GM04504 (cell line): ENCODE measurements at places on chromosomes 6 and 20.

GRCh38 chr6:98847779-98848538, 13.6 kb downstream of the POU3F2 start:
- no peak for DNase-seq

DNA sequence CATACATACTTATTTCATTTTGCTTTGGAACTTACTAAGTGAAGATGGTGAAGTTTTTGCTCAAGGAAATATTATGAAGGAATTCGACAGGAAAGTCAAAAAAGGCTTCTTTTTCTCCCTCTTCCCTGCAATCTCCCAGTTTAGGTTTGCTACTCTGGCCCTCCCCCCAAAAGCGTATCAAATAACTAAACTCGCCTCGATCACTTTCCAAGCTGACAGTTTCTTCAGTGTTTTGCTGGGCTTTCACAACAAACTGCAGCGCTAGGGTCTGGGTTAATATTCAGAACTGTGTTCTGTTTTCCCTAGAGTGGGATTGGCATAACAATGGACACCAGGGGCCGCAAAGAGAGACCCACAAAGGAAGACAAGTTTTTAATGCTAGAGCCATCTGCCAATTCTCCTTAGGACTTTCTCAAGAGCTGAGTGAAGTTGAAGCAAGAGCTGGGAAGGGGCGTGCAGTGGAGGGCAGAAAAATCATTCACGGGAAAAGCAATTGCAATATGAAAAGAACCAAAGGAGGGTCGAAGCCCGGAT, 57.8 kb downstream of the ATP9A start:
- no peak for DNase-seq

DNA sequence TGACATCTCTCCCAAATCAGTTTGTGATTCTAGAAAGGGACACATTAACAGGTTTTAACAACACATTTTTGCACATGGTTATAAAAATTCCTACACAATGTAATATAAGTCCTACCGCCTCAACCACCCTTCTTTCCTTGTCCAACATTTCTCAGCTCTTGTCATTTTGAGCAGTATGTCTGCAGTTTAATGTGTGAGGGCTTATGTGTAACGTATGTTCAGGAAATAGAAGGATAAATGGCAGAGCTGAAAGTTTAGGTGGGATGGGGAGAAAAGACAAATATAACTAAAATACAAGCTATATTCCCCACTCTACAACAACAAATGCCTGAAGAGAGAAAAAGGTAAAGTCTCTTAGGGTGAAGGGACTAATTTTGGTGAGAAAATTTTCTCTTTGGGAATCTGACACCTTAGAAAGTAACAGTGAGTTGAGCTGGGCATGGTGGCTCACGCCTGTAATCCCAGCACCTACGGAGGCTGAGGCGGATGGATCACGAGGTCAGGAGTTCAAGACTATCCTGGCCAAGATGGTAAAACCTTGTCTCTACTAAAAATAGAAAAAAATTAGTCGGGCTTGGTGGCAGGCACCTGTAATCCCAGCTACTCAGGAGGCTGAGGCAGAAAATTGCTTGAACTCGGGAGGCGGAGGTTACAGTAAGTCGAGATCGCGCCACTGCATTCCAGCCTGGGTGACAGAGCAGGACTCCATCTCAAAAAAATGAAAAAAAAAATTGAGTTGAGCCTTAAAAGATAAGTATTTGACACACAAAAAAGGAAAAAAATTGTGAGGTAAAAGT, 5.1 kb downstream of the PNRC1 start:
- no peak for DNase-seq

- no peak for DNase-seq
Measured at GRCh38 chr20:22723659-22724058, 139.3 kb upstream of the FOXA2 start.

DNA sequence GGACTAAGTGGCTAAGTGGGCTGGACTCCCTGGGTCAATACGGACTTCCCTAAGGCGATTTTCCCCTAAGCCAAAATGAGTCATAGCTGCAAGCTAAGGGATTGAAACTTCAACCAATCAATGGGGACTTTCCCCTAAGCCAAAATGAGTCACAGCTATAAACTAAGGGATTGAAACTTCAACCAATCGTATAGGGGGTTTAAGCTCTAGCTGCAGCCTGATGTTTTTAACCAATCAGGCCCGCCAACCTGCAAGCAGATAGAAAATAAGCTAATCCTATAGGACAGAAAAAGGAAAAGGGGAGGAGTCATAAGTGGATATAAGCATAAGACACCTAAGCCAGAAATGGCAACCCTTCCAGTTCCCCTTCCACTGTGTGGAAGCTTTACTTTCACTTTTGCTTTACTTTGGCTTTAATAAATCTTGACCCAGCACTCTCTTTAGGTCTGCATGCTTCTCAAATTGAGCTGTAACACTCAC, 655.0 kb upstream of the HS3ST5 start:
- no peak for DNase-seq

GRCh38 chr6:10269814-10270472, 144.9 kb downstream of the TFAP2A start:
- DNase-seq = no peak

GRCh38 chr6:54719131-54719530, 127.4 kb upstream of the FAM83B start:
- DNase-seq = no peak

DNA sequence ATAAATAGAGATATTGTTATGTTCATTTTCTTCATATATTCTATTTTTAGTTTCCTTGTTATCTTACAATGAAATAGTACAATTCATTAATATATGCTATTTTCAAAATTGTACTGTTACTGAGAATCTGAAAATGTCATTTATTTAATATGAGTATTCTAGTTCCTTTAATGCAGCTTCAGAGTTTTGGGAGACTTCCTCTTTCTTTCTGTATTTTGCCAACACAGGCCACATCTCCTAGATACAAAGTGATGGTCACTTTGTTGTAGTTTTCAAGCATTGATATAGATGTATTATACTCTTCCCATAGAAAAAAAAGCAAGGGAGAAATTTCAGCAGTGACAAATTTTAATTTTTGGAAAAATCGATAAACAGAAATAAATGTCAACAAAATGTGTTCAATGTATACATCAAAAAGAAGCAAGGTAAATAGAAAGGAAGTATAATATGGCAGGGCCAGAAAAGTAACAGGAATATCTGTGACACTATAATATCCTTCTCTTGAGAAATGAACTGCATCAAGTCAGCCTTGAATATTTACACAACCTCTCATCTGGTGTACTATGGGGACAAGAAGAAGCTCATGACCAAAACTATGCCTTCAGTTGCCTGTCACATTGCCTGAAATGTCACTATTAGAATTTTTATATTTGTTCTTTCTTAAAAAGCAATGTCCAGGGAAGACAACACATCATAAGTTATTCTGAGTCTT, 396.0 kb downstream of the TBC1D32 start:
- DNase-seq = no peak

GRCh38 chr6:113347436-113347835, 509.7 kb upstream of the MARCKS start:
- DNase-seq = no peak

GRCh38 chr6:43376551-43376981, 7.1 kb upstream of the ZNF318 start:
- no peak for DNase-seq

- DNase-seq = peak; percentile 15
Measured at GRCh38 chr6:87183687-87184086, 28.3 kb downstream of the ZNF292 start.

DNA sequence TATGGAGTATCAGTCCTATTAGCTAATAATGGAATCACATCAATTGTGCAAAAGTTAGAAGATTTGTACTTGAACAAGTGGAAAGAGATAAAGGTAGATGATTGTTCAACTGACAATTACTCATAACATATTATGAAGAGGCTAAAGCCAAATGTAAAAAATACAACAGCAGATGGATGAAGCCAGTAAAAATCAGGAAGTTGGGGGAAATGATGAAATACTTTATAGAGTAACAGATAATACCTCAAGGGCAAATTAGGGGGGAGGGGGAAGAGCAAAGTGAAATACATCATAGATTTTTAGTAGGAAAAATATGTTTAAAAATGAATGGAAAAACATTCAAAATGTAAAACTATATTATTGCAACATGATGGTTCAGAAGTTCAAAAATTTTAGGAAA, 114.0 kb downstream of the PDSS2 start:
- no peak for DNase-seq

DNA sequence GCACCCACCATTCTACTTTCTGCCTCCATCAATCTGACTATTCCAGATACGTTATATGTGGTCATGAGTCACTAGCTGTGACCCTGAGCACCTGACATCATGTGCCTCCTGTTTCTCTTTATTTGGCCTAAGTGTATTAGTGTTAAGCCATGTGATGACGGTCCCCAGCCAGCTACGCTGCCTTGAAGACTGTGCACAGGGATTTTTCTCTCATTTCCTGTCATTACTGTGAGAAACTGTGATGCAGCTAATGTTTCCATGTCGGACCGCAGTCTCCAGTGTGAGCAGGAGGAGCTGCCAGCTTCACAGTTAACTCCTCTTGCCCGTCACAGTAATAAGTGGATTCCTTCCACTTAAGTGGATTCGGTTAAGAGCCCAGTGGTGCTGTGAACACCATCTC, 9.9 kb upstream of the SPATS1 start:
- no peak for DNase-seq

DNA sequence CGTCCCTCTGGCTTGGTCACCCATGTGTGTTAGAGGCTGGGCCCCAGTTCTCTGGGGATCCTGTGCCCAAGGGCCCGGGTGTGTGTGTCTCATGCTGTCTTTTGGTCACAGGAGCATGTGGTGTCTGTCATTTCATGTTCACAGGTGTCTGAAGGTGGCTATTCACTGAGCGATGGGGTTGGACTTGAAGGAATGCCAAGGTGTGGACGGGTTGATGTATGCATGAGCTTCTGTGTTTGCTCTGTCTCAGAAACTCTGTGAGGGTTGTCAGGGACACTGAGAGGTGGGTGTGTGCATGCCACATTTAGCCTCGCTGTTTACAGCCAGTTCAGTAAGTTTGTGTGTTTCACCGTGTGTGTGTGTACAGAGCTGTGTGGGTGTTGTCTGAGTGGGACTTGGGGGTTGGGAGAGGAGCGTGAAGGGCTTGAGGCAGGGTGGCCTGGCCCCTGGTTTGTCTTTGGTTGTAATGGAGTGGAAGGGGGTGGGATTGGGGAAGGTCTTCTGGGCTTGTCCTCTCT, 1.2 kb downstream of the DDR1 start:
- DNase-seq = no peak

- DNase-seq = no peak
Measured at GRCh38 chr6:113870917-113871316, 13.8 kb downstream of the MARCKS start.

GRCh38 chr6:168403370-168404005, 37.5 kb upstream of the SMOC2 start:
- DNase-seq = no peak

DNA sequence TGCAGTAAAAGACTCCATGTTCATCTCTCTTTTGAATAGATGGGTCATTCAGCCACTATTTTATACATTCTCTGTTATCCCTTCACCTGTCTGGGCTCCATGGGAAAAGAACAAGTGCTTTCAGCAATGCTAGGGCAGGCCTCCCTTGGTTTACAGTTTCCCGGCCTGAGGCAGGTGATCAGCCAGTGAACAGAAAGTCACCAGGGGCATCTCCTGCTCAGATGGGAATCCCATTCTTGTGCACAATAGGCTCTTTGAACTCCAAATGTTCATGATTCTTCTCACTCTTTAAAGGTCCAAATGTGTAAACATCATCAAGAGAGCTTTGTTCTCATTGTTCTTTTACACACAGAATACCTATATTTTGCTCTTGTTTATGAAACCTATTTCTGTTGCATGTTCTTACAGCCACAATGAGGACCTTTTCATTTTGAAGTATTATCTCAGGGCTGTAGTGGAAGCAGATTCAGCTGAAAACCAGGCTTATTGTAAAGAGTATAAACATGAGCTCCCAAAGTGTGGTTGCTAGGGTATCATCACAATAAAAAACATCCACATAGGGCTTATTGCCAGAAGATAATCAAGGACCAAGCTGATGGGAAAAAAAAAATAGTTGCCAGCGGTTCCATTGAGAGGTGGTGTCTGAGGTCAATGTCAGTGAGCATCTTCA, 267.1 kb upstream of the SGK1 start:
- DNase-seq = no peak

DNA sequence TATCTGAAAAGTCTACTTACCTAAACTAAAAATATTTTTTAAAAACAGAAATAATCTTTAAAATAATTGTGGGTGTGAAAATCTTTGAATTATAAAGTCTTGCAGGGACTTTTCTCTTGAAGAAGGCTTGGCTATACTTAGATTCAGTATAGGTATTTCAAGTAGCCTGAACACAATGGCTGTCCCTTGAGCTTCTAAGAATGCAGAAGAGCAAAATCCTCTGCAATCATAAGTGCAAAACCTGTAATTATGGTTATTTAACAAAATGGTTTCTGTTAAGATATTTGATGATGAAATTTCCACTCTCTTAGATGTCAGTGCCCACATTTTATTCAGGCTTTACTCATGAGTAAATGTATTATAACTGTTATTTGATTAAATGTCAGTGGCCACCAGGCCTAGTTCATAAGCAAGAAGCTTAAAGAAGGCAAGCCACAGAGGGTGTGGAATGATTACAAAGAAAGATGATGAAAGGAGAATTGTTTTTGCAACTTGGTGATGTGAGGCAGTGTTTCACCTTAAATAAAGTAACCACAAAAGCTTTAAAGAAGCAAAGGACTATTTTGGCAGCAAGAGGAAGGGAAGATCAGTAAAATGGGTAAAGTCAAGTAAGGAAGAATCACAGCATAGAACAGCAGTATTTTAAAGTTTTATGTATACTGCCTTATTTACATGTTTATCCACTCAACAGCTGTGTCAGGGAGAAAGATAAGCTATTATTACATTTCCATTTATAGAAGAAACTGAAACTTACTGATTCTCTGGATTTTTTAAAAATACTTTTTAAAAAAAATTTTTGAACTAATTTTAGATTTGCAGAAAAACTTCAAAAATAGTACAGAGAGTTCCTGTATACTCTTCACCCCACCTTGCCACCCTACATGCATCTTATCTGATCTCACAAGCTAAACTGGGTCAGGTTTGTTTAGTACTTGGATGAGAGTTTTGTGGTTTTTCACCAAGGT, 351.2 kb upstream of the RUNX2 start:
- no peak for DNase-seq

GRCh38 chr6:14871221-14871620, 374.6 kb upstream of the JARID2 start:
- DNase-seq = no peak

GRCh38 chr6:46039646-46040045, 24.0 kb upstream of the CLIC5 start:
- DNase-seq = no peak

- DNase-seq = no peak
Measured at GRCh38 chr6:37696220-37696840, 1.4 kb downstream of the MDGA1 start.

GRCh38 chr6:169710009-169710408, 8.1 kb downstream of the C6orf120 start:
- no peak for DNase-seq

- DNase-seq = no peak
Measured at GRCh38 chr20:24060851-24061590, 72.4 kb upstream of the GGTLC1 start.

DNA sequence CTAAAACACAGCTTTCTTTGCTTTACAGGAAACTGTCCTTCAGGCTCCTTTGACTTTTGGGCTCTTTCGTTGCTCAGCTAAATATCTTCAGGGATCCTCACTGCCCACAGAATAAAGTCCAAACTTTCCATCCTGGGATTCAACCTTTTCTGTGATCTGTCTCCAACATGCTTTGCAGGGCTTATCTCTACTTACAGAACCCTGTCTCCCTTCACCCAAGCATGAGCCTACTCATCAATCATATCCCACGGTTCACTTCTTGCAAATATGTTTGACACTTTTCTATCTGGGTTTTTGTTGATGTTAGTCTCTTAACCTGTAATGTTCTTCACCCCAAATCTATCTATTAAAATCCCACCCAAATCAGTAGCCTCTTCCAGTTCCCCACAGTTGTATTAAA, 327.3 kb upstream of the RNF24 start:
- no peak for DNase-seq

- DNase-seq = peak; percentile 83
Measured at GRCh38 chr6:158009114-158009891, 27.6 kb downstream of the SYNJ2 start.
